ENCODE measurements at places on chromosomes 7 and 10.

DNA sequence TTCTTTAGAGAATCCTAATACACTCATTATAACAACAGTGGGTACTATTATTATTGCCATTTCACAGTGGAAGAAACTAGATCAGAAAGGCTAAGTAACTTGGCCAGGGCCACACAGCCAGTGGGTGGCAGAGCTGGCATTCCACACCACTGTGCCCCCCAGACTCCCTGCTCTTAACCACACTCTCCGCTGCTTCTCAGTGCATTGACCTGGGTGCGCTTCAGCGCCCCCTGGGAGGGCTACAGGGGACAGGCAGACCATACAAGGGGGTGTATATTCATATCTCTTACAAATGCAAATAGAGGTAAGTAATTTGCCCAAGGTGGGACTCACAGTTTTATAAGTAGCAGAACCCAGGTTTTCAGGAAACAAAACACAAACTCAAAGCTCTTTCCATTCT, 77.0 kb upstream of the NMT2 start:
- no peak for DNase-seq

DNA sequence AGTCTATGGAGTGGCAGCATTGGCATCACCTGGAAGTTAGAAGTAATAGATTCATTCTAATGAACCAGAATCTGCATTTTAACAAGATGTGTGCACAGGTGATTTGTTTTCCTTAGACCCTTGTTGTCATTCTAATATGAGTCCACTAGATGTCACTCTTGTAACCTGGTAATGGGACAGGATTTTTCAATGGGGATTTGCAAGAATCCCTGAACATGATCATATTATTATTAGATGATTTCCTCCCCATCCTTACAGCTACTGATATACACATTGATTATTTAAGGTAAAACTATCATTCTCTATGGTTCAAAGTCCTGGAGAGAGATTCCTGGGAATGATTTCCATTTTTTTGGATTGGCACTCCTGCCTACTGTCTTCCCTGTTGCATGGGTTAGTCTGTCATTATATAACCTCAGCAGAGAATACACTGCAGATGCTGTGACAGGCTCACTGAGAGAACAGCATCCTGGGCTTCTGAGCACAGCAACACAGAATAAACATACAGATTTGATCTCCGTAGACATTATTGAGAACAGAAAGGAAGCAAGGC, 194.9 kb downstream of the SUGCT start:
- peak; percentile 20 for DNase-seq

- peak; percentile 72 for DNase-seq
These were observed 41.5 kb upstream of the SMIM30 start for GRCh38 chr7:113159746-113160339.

- DNase-seq: no peak
These were observed 141.9 kb downstream of the JMJD1C start for GRCh38 chr10:63323701-63324494.

- DNase-seq: no peak
These were observed 131.3 kb downstream of the FANK1 start for GRCh38 chr10:126027692-126028091.

DNA sequence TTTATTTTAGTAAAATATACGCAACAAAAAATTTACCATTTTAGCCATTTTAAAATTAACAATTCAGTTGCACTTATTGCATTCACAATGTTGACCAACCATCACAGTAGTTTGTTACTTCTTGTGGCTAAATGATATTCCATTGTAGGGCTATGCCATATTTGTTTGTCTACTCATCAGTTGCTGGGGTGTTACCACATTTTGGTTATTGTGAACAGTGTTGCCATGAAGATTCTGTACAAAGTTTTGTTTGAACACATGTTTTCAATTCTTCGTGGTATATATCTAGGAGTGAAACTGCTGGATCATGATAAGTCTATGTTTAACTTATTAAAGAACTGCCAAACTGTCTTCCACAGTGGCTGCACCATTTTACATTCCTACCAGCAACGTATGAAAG, 46.3 kb upstream of the ZNF365 start:
- no peak for DNase-seq

DNA sequence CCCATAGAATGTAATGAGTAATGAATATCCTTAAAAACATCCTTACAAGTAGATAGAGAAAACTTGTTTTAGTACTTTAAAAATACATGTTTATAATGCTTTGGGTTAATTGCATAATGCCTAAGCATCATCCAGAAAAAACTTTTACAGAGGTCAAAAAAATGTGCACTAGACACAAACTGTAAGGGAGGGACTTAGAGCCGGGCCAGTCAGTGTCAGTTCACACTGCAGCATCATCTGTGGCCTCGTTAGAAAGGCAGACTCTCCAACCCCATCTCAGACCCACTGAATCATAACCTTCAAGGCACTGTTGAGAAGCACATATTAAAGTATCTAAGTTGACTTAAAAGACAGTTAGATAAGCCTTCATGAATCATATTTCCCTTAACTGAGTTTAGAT, 230.1 kb upstream of the PRPS1L1 start:
- no peak for DNase-seq

GRCh38 chr10:93030409-93030808, 30.2 kb upstream of the CYP26C1 start:
- DNase-seq: no peak

GRCh38 chr10:84340187-84340586, 11.8 kb downstream of the CCSER2 start:
- DNase-seq: no peak

- DNase-seq: no peak
These were observed 108.6 kb downstream of the ADARB2 start for GRCh38 chr10:1628757-1629156.

GRCh38 chr7:139099172-139099947, 10.2 kb downstream of the ZC3HAV1 start:
- no peak for DNase-seq

DNA sequence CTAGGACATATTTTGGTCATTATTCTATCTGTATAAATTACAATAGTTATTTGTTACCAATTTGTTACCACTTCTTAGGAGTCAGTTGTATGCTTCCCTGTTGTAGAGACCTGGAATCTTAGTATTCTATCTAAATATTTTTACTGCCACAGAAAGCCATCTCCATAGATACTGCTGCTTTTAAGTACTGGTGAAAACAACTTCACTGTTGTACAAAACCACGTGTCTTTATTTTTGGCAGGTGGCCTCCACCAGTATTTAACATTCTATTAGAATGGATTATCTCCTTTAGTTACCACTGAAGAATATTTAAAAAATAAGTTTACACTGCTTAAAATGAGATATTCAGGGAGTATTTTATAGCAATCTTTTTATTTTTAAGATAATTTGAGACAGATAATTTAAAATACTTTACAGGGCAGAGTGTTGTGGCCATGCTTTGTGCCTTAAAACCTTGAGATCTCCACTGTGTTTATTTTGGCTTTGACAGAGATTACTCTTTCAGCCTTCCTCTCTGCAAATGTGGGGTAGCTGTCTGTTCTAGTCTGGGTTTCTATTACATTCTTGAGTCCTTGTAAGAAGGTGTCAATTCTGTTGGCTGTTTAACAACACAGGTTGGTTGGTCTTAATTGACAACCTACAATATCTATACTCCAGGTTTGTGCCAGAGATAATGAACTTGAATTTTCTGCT, 185.6 kb downstream of the LRRC4 start:
- no peak for DNase-seq

DNA sequence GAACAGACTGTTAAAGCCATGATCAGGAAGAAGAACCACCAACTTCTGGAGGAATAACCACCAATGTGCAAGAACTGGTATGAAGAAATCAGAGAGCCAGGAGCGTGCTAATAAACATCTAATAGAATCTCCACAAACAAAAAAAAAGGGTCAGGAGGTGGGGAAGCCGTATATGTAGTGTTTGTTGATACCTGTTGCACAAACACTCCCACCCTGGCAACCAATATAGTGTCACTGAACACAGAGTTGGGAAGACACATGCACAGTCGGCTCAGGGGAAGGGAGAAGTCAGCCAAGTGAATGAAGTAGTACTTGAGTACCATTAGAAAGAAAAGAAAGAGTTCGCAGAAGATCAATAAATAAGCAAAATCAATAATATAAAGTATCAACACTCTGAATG, 400.1 kb downstream of the PARD3 start:
- no peak for DNase-seq

GRCh38 chr7:47720141-47720906, 138.4 kb upstream of the TNS3 start:
- DNase-seq: no peak

DNA sequence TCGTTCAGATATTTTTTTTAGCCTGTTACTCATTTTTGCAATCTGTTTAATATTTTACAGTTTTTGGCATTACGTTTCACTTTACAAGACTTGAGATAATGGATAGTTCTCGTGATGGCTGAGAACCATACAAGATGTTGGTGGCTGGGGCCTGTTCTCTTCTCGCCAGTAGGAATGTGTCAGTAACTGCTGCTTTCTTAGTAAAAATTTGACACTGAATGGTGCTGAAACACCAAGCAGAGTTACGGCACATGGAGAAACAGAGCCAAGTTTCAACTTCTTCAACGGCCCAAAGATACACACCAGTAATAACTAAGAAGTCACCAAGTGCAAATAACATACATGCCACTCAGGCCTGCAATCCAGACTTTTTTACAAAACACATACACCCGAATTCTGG, 130.4 kb downstream of the NRP1 start:
- no peak for DNase-seq

All from NCI-H187 treated with DMSO at 0.1 percent for 48 hours (cell line).